NCI-H187 (cell line): ENCODE measurements at places on chromosomes 4 and X.

GRCh38 chr4:98662626-98663225 is 4.3 kb upstream of the TSPAN5 start:
- no peak for DNase-seq

GRCh38 chr4:56630876-56631666 is 50.0 kb downstream of the HOPX start:
- DNase-seq = no peak

- DNase-seq = no peak
Observed at GRCh38 chrX:2928583-2929434, at the start of gene ARSD. TSS of gene ARSD (minus strand) at chrX:2929339. CDS start at chrX:2929275, 64 bp downstream.

GRCh38 chr4:189494407-189494806 is 446.3 kb upstream of the FRG1 start:
- DNase-seq = no peak

DNA sequence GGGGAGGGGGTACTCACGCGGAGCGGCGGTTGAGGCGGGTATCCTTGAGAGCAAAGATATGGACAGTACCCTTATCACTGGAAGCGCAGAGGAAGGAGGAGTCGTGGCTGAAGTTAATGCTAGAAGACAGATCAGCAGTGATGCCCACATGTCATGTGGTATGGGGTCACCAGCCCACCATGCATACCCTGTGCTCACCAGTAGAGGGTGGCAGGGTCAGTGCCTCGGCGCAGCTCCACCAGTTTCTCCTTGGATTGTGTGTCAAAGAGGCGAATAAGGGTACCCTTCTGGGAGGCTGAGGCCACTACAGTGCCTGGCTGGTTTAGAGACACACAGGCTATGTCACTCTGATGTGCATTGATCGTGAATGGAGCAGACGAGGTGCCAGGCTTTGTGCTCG is 1.5 kb upstream of the PRAF2 start:
- no peak for DNase-seq

- no peak for DNase-seq
Observed at GRCh38 chr4:8247047-8247930, 22.3 kb upstream of the HTRA3 start.

DNA sequence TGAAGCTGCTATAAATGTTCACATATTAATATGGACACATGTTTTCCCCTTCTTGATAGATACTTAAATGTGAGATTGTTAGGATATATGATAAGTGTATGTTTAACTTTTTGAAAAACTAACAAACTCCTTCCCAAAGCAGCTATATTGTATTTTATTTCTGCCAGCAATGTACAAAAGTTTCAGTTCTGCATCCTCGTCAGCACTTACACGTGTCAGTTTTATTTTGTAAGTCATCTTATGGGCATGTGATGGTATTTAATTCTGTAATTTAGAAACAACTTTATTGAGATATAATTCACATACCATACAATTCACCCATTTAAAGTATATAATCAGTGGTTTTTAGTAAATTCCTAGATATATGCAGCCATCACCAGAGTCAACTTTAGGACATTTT is 31.6 kb downstream of the RAPGEF2 start:
- DNase-seq = no peak

GRCh38 chr4:2689825-2690700 is 66.1 kb downstream of the TNIP2 start:
- DNase-seq = no peak

- no peak for DNase-seq
Observed at GRCh38 chrX:17923546-17923945, 62.4 kb upstream of the RAI2 start.
